Activated T-cell treated with anti-CD3 and anti-CD28 coated beads, Interleukin-2, amount 50 U/mL, for 4 hours (primary cell): ENCODE measurements at places on chromosomes 12 and 14.

- DNase-seq, result no peak
Observed at GRCh38 chr14:89702073-89702875, 252.3 kb downstream of the EFCAB11 start.

GRCh38 chr14:23121361-23121771 lies 2.3 kb upstream of the CEBPE start:
- DNase-seq, result no peak

DNA sequence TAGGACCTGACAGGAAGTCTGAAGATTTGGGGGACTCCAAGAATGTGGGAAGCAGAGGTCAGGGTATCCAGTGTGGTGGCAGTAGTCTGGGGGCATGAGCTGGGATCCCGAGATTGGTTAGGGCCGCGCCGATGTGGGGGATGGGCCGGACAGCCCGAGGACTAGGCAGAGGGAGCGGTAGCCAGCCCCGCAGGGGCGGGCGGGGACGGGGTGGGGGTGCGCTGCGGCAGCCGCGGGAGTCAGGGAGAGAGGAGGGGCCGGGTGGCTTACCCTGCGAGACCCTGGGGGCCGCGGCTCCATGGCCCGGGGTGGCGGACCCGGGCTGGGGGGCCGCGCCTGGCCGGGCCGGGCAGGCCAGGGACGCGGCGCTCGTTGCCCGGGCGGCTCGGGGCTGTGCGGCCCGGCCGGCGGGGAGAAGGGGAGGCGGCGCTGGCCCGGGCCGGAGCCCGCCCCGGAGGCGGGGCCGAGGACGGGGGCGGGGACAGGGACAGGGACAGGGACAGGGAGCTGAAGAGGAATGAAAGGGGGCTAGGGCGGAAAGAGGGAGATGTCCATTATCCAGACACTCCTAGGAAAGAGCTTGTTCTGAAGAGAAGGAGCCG lies 5.6 kb downstream of the ZNF385A start:
- no peak for DNase-seq

- DNase-seq, result no peak
Observed at GRCh38 chr12:10171973-10172728, at the start of gene OLR1. Gene OLR1, minus strand, starts transcription at chr12:10172132. Its CDS starts 55 bp downstream, at chr12:10172077.

DNA sequence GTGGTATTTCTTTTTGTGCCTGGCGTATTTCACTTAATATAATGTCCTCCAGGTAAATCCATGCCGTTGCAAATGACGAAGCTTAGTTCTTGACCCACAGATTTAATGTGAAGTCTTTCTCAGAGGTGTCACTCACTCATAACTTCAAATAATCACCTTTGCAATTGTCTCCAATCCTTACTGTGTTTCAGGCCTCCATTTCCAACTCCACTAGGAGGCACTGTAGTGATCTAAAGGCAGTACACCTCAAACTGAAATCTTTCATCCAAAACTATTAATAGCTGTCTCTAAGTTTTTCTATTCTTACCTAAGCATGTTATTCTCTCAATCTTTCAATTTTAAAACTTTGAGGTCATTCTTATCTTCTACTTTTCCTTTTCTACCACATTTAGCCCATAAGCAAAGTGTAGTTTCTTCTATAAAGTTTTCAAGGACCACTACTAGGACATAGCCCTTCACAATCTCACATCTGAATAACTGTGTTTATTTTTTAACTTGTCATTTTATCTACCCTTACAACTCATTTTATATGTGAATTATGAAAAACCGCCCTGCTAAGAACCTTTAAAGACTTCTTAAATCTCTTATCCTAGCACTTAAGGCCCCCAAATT lies 25.5 kb upstream of the FBXO34 start:
- DNase-seq, result peak; percentile 11

DNA sequence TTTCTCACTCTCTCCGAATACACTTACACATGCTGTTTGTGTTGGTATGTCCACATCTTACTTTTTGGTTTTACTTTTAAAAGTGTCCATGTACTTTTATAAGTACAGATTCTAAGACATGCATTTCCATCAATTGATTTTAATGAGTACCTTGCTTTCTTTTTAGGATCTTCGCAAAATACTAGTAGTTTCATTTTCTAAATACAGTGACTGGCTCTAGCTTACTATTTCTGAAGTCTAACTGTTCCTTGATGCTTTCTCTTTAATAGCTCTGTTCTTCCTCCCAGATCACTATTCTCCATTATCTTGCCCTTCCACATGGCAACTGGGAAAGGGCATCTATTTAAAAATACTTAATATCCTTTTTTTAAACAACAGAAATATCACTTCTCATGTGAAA lies 164.1 kb downstream of the KITLG start:
- no peak for DNase-seq

- no peak for DNase-seq
Observed at GRCh38 chr12:1858456-1858855, 38.1 kb downstream of the LRTM2 start.

DNA sequence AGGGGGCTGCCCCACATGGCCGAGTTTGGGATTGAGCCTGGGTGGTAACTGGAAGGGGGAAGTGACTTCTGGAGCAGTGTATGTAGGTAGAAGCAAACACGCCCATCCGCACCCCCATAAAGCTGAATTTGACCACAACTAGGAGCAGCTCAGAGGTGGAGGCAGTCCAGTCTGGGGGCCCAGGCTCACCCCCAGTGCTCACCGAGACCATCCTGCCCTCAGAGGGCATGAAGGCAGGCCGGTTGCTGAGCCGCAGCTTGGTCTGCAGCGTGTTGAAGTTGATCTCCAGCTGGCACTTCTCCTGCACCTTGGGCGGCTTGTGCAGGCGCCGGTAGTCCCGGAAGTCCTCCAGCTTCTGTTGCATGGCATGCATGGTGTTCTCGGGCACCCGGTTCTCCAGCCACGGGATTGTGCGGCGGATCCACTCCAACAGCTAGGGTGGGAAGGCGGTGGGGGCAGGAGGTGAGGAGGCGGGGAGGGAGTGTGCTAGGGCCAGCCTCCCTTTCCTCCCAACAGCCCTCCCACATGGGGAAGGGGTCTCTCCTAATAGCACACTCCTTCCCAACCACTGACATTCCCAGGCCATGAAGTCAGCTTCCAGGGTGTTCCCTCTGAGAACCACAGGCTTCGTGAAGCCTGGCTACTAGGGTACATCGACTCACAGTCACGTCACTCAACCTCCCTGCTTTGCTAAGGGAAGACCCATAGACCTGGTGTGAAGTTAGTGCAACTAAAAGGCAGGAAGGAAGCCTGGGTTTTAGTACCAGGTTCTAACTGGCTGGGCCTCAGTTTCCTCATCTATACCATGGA lies 87.0 kb downstream of the ACTN1 start:
- DNase-seq, result no peak

DNA sequence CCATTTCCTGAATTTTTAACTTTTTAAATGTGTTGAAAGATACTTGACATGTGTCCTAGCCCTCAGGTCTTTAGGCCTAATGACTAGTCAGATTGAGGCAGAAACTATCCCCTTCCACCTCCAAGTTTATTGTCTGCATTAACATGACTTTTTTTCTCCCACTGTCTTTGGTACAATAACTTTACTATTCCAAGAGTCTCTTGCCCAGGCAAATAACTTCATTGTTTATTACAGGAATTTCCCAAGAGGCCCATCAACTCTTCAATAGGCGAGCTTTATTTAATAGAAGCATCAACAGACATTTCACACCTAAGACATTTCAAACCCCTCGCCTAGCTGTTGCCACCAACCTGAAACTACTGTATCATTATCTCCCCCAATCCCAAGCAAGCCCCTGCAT lies 10.7 kb downstream of the NFKBIA start:
- DNase-seq, result no peak

- no peak for DNase-seq
Observed at GRCh38 chr14:81301813-81302212, 81.1 kb upstream of the GTF2A1 start.

- no peak for DNase-seq
Observed at GRCh38 chr14:65003394-65003793, 16.7 kb downstream of the FNTB start.

GRCh38 chr12:112978163-112979040 lies at the start of gene OAS2:
Gene OAS2, plus strand, starts transcription at chr12:112978519. Its CDS starts 90 bp downstream, at chr12:112978609.
- DNase-seq, result peak; percentile 68

DNA sequence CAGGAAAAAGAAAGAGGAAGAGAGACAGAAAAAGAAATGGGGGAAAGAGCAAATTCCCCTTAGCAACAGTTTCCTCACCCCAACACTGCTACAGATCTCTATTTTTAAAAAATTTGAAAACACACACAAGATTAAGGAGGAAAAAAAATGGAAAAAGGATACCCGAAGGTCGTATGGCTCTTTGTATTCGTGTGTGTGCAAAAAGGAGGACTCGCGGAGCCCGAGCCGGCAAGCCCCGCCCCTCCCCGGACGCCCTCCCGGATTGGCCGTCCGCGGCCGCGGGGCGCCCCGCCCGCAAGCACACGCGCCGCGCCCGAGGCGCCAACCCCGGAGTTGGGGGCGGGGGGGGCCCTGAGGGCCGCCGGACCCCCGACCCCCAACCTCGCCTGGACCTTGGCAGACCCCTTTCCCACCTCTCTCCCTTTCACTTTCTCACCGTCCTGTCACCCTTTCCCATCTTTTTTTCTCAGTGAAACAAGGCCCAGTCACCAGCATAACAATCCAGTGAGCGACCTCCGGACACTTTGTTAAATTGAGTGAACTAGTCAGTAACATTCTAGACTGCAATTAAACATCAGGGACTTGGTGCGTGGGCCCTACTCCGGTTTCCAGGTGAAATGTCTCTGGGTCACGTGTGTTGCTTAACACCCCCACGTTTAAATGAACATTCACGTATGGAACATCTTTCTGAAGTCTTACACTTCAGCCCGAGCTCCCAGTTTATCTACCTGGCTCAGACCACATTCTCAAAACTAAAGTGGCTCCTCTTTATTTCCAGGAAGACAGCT lies at the start of gene C14orf93:
C14orf93 (minus strand) TSS at position 205 of the 788 bp plus-strand sequence. CDS start 11,120 bp downstream, outside the sequence.
- peak; percentile 71 for DNase-seq

DNA sequence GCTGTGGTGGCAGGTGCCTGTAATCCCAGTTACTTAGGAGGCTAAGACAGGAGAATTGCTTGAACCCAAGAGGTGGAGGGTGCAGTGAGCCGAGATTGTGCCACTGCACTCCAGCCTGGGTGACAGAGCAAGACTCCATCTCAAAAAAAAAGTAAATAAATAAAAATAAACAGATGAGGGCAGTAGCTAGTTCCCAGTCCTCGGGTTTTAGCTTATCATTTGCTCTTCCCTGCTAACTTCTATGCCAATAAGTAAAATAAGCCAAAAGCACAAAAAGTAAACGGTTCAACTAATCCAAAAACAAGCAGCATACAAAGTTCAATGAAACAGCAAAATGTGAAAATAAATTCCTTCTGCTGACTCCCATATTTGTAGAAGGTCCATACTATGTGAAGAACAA lies 133.0 kb upstream of the TMCC3 start:
- DNase-seq, result no peak

- no peak for DNase-seq
Observed at GRCh38 chr12:12887471-12887870, 3.9 kb upstream of the GPRC5A start.

- peak; percentile 72 for DNase-seq
Observed at GRCh38 chr12:46214668-46215436, 54.0 kb downstream of the SLC38A1 start.

- DNase-seq, result peak; percentile 6
Observed at GRCh38 chr14:56119201-56119981, 1.2 kb downstream of the PELI2 start.

- no peak for DNase-seq
Observed at GRCh38 chr14:74654931-74655330, 42.9 kb upstream of the LTBP2 start.

DNA sequence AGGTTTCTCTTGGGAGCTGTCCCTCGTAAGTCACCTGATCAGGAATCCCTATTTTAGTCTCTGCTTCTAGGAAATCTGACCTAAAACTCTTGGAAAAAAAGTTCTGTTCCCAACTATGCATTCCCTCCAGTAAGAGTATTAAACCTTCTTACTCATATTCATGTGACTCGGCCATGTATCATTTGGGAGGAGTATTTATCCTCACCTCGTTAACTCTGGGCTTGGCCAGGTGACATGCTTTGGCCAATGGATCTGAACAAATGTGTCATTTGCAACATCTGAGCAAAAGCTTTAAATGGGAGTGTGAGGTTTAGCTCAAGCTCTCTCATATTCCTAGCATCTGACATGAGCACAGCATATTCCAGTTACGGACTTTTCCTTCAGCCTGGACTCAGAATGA lies 226.8 kb downstream of the NUAK1 start:
- DNase-seq, result no peak

DNA sequence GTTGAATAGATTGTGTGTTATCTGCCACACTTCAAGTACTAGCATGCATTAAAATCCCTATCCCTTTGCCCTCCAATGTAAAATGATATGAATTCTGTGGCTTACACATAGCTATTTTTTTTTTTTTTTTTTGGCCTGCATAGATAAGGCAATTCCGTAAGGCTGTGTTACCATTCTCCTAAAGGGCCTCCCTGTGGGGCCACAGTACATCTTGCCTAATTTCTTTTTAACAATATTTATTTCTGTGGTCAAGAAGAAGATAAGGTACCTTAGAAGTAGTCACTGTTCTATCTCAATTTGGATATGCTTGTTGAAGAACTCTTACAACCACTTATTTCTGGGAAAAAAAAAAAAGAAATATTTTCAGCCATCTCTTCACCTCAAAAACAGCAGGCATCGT lies 19.8 kb downstream of the FLRT2 start:
- DNase-seq, result no peak

- no peak for DNase-seq
Observed at GRCh38 chr14:34450542-34450915, 11.5 kb downstream of the SPTSSA start.

GRCh38 chr14:73789989-73790581 lies 61.5 kb upstream of the PTGR2 start:
- DNase-seq, result no peak

DNA sequence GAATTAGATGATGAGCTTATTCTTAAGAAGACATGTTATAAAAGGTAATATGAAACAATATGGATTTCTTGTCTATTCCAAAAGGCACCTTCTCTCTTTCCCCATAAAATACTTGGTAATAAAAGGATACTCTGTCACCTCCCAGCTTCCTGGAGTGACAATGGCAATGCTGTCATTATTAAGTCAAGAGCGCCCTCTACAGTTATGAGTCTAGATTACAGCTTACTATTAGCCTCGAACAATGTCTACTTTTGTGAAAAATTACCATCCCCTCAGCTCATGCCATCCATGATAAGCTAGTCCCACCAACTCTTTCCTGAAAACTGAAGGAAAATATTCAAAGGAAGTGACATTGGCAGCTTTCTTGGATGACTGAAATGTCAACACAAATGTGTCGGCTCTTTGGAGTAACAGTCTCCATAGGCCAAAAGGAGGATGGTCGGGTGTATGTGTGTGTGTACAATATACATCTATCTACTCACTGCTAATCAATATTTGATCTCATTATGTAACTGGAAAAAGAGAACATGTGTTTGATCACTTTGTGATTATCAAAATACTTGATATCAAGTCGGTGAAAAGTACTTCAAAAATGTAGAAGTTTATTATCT lies 48.7 kb upstream of the CDKN3 start:
- no peak for DNase-seq

DNA sequence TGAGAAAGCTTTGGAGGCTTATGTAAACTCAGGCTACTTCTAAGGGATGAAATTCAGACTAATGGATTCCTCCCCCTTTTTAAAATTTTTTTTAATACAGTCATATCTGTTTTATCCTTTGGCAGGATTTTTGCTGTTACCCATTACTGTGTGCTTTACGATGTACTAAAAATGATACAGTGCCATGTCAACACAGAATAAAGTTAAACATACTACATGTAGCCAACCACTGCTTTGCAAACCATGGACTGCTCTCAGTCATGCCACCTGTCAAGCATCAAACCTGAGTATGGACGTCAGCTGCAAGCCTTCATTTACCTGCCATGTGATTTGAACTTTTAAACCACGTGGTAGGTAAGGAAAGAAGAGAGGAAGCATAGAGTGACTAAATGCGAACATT lies 325.8 kb downstream of the FUT8 start:
- no peak for DNase-seq

GRCh38 chr14:98293576-98293975 lies 978.4 kb downstream of the BCL11B start:
- DNase-seq, result no peak

- DNase-seq, result no peak
Observed at GRCh38 chr12:113299619-113300237, 35.2 kb downstream of the SLC8B1 start.
